Muscle of back (tissue), 13 donors: ENCODE measurements at places on chromosomes 7 and 10.

GRCh38 chr7:26729150-26729775, 135.1 kb downstream of the SKAP2 start:
- no peak for DNase-seq

- no peak for DNase-seq
These were observed 2.9 kb upstream of the HOXA13 start for GRCh38 chr7:27202862-27203134.

DNA sequence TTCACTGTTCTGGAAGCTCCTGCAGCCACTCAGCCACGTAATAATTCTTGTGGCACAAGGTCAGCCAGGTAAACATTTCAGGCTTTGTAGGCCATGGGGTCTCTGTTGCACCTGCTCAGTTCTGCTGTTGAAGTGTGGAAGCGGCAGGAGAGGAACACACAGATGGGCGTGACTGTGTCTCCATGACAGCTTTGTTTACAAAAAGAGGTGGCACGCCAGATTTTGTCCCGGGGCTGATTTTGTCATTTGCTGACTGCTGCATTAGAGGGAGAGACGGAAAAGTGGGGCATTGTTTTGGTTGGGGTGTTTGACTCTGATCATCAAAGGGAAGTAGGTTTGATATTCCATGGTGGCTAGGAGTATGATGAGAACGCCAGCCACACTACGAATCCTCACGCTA, 103.1 kb downstream of the PRKAG2 start:
- DNase-seq: no peak

DNA sequence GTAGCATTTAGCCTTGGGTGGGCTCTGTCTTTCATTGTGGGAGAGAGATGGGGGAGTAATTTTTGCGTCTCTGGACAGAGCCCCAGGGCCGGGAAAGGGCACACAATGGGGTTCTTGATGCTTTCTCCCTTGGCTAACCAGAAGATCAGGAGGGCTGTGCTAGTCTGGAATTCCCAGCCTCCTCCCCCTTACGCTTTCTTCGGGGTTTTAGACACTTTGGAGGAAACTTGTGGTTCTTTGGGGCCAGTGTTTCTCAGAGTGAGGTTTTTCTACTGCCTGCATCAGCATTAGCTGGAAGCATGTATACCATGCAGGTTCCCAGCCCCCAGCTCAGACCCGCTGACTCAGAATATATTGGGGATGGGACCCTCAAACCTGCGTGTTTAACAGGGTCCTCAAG, 7.0 kb downstream of the NEURL1 start:
- DNase-seq: no peak
